Muscle of leg (tissue), 16 donors: ENCODE measurements at places on chromosomes 12 and 14. TPM values are rescaled to one million over a fixed set of nuclear protein-coding genes. Genes with fewer than 3 reads are reported as not detected.

The EFCAB11 gene
- total RNA-seq, result 8.6 TPM

The SLC17A8 gene
- 0.35 TPM for total RNA-seq

The IKBIP gene
- total RNA-seq, result 32.1 TPM

The KRT86 gene
- 0.04 TPM for total RNA-seq

The XRCC3 gene
- 6.9 TPM for total RNA-seq

The SPIC gene
- not detected for total RNA-seq

The FGF23 gene
- 0.04 TPM for total RNA-seq

The GPD1 gene
- 56.3 TPM for total RNA-seq

The KLRK1 gene
- total RNA-seq, result 0.44 TPM

The TCL1B gene
- total RNA-seq, result not detected

The BCAT1 gene
- 58.1 TPM for total RNA-seq

The CELA1 gene
- total RNA-seq, result not detected

The RBM23 gene
- total RNA-seq, result 67.6 TPM

- peaks cover 10% of the 10 kb centered on the region for H3K4me1 ChIP-seq
- peaks cover 19% of the 10 kb centered on the region for H3K36me3 ChIP-seq
- peak; percentile 96 for DNase-seq
- H3K4me3 ChIP-seq, result peak overlapping the region; percentile 17
- no peak overlapping the region for H3K27ac ChIP-seq
Observed at GRCh38 chr12:124786061-124786964, 77.4 kb downstream of the SCARB1 start.

DNA sequence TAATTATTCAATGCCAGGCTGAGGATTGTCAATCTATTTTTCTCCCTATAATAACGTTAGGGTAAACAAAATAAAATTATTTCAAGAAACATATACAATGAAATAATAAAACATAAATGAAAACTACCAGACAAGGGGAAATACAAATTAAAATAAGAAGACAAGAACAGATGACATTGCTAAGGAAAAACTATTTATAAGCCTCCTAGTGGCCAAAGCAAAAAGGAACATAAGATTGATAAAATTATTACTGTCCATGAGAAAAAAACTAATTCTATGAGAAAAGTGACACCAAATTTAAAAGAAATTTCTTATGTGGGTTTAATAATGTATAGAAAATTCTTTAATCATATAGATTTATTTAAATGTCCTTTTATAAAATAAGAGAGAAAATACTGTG is 294.7 kb downstream of the TTC6 start:
- no peaks in the 10 kb centered on the region for H3K27me3 ChIP-seq
- peaks cover 2% of the 10 kb centered on the region for H3K4me1 ChIP-seq
- no peak overlapping the region for H3K27ac ChIP-seq
- DNase-seq, result no peak

DNA sequence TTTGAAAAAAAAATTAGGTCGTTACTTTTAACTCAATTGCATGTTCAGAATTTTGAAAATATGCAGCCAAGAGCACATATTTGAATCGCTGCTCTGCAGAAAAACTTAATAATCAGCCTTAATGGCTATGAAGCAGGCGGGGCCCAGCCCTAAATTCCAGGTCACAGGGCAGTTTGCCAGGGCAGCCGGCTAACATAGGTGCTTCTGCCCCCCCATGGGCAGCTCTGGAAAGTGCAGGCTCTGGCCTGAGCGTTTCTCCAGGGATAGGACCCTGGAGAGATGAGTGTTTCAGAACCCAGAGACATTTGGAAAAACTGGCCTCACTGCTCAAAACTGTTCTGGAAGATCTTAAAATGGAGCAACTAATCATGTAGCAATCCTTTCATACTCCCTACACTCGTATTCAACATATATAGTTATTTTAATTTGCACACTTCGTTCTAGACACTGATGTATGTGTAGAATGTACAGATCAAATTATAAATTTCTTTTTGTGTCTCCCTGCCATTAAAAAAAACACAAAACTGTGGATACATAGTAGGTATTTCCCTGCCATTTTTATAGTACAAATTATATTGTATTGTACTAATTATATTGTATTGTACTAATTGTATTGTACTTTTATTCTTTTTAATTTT is 26.0 kb upstream of the PTGR2 start:
- H3K27ac ChIP-seq, result peak overlapping the region; percentile 69
- H3K4me3 ChIP-seq, result no peak overlapping the region
- no peaks in the 10 kb centered on the region for H3K27me3 ChIP-seq
- no peaks in the 10 kb centered on the region for H3K36me3 ChIP-seq
- DNase-seq, result peak; percentile 97
- H3K4me1 ChIP-seq, result peaks cover 18% of the 10 kb centered on the region

DNA sequence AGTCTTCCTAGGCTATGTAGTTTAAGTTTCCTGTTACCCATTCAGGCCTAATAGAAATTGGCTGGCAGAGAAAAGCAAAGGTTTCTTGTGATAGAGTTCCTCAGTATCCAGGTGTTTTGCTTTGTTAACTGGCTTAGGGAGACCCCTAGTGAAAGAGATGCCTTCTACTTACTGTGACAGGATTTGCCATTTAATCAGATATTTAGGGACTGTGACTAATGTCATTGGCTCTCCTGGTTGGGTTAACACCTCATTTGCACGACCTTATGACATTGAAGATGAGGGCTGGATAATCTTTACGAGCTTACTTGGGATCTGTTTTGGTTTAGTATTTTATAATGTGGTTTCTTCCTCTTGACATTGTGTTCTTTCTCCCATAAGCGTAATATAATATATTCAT is 5.8 kb downstream of the MON2 start:
- H3K36me3 ChIP-seq, result peaks cover under 1% of the 10 kb centered on the region
- H3K4me3 ChIP-seq, result no peak overlapping the region
- peaks cover 7% of the 10 kb centered on the region for H3K4me1 ChIP-seq
- no peaks in the 10 kb centered on the region for H3K27me3 ChIP-seq
- H3K27ac ChIP-seq, result no peak overlapping the region

DNA sequence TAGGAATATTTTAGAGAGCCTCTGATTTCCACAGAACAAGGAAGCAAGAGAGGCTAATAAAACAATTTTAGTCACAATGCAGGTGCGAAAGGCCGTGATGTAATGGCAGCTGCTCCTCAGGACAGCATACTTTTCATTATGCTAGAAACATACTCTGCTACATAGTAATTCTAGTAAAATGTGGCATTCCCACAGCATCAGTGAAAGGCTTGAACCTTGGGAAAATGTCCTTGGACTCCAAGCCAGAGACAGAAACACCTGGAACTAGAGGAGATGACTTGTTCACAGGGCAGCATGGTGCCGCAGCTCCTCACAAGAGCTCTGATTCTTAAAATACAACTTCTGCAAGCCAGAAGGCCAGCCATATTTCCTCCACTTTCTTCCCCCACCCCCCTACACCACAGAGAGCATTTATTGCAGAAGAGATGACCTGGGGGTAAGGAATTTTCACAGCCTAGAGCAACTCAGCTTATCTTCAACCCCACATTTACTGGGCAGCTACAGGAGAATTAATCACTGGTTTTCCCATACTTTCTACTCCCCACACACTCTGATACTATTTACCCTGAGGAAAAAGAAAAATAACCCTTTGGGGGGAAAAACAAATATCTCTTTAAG is 15.8 kb downstream of the ABCC9 start:
- no peaks in the 10 kb centered on the region for H3K27me3 ChIP-seq
- no peak overlapping the region for H3K4me3 ChIP-seq
- peaks cover 4% of the 10 kb centered on the region for H3K36me3 ChIP-seq
- DNase-seq, result no peak
- no peaks in the 10 kb centered on the region for H3K4me1 ChIP-seq

DNA sequence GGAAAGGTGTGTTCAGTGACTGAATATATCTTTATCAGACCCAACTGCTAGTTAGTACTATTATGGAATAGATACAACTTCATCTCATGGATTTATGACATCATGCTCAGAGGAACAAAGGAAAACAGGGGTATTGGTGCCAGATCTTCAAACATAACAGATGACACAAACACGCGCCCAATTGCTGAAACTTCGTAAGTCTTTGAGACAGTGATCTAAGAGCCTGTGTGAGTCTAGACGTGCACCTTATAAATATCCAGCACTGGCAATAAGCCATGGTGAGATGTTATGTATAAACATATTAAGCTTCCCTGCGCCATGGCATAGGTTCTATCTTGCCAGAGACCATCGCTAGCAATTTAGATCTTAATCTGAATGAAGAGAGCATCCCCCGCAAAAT is 42.2 kb upstream of the NR2C1 start:
- no peak overlapping the region for H3K4me3 ChIP-seq
- no peaks in the 10 kb centered on the region for H3K27me3 ChIP-seq
- no peak overlapping the region for H3K27ac ChIP-seq
- no peaks in the 10 kb centered on the region for H3K4me1 ChIP-seq

- DNase-seq, result peak; percentile 27
- H3K4me1 ChIP-seq, result peaks cover 29% of the 10 kb centered on the region
- no peaks in the 10 kb centered on the region for H3K27me3 ChIP-seq
- no peaks in the 10 kb centered on the region for H3K36me3 ChIP-seq
- peak overlapping the region; percentile 55 for H3K27ac ChIP-seq
- H3K4me3 ChIP-seq, result peak overlapping the region; percentile 80
Observed at GRCh38 chr14:95535226-95536021, 574 bp downstream of the GLRX5 start.

- H3K4me1 ChIP-seq, result no peaks in the 10 kb centered on the region
- H3K36me3 ChIP-seq, result no peaks in the 10 kb centered on the region
- DNase-seq, result no peak
- no peak overlapping the region for H3K4me3 ChIP-seq
- H3K27me3 ChIP-seq, result no peaks in the 10 kb centered on the region
- H3K27ac ChIP-seq, result no peak overlapping the region
Observed at GRCh38 chr12:32052212-32052713, 54.4 kb upstream of the BICD1 start.

GRCh38 chr12:110269622-110270124 is 11.4 kb upstream of the ATP2A2 start:
- H3K27me3 ChIP-seq, result no peaks in the 10 kb centered on the region
- peak overlapping the region; percentile 79 for H3K27ac ChIP-seq
- H3K4me3 ChIP-seq, result no peak overlapping the region
- no peaks in the 10 kb centered on the region for H3K36me3 ChIP-seq
- DNase-seq, result peak; percentile 64
- peaks cover 54% of the 10 kb centered on the region for H3K4me1 ChIP-seq

- DNase-seq, result peak; percentile 83
- no peak overlapping the region for H3K27ac ChIP-seq
- peaks cover 10% of the 10 kb centered on the region for H3K36me3 ChIP-seq
Observed at GRCh38 chr12:50677858-50678257, 86.0 kb upstream of the ATF1 start.

DNA sequence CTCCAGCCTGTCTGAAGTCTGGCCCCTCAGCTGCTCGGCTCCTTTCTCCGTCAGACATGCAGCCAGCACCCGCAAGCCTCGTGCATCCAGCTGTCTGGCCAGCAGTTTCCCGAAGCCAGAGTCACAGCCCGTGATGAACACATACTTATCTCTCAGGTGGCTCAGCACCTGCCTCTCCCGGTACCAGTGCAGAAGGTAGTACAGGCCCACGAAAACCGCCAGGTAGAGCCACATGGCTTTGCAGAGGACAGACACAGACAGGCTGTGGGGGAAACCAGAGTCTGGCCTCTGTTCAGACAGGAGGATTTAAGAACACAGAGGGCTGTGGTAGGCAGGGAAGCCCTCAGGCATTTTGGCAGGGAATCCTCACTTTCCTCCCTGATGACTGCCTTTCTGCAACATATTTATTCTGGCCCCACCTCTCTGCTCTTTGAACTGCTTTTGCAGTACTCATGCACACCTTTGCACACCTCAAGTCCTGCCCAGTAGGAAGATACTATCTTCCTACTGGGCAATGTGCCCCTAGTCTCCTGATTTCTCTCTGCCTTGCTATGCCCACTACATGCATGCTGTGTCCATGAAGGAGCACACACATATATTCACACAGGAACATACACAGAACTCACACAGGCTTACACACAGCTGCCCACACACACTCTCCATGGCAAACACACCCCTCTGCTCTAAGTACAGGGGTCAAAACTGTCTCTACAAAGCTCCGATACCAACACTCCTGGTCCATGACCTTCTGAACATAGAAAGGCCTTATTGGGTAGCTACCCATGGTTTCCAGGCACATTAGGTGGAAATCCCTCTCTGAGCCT is at the start of gene RDH16:
Gene RDH16 (minus strand): TSS at position 380 of the 824 bp plus-strand sequence. CDS start 146 bp downstream, at position 234.
- H3K27me3 ChIP-seq, result peaks cover 2% of the 10 kb centered on the region
- no peak within 1 kb of the TSS for H3K4me3 ChIP-seq
- no peaks in the 10 kb centered on the region for H3K4me1 ChIP-seq
- no peak within 1 kb of the TSS for H3K27ac ChIP-seq
- H3K36me3 ChIP-seq, result no peaks in the 10 kb centered on the region

GRCh38 chr14:94827711-94828447 is 58.0 kb upstream of the GSC start:
- H3K36me3 ChIP-seq, result no peaks in the 10 kb centered on the region
- H3K27me3 ChIP-seq, result peaks cover 2% of the 10 kb centered on the region
- H3K27ac ChIP-seq, result peak overlapping the region; percentile 86
- no peak overlapping the region for H3K4me3 ChIP-seq
- peaks cover 11% of the 10 kb centered on the region for H3K4me1 ChIP-seq

DNA sequence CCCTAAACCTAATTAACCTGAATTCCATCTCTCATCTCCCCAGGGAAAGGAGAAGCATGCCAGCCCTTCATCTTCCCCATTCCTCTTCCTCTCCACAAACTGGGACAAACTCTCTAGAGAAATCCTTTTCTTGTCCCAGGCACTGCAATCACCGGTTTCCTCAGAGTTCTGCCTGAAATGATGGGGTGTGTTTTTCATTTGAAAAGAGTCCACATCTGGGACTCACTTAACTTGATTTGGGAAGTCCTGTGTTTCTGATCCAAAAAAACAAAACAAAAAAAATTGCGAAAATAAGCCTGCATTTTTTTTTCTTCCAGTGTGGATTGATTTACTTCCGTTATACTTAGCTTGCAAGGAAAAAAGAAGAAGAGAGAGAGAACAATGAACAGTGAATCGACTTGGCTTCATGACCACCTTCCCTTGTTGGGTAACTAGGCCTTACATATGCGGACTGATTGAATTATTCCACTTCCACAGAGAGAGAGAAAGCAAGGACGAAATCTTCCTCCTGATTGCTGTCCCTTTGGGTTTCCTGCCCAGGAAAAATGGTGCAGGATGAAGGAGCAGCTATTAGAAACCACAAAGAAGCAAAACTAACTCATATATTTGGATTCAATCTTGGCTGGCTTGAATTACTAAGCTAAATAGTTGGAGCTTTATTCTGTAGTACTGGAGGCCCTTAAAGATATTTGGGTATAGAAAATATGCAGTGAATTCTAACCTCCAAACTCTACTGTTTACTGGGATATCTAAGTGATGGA is 506.2 kb upstream of the TBX3 start:
- H3K4me3 ChIP-seq, result no peak overlapping the region
- H3K27me3 ChIP-seq, result no peaks in the 10 kb centered on the region
- peak; percentile 83 for DNase-seq
- no peak overlapping the region for H3K27ac ChIP-seq
- no peaks in the 10 kb centered on the region for H3K36me3 ChIP-seq
- H3K4me1 ChIP-seq, result peaks cover 5% of the 10 kb centered on the region

- no peak overlapping the region for H3K27ac ChIP-seq
- no peak for DNase-seq
- H3K36me3 ChIP-seq, result no peaks in the 10 kb centered on the region
- H3K4me3 ChIP-seq, result no peak overlapping the region
Observed at GRCh38 chr14:99715266-99716000, 31.3 kb downstream of the CYP46A1 start.
